ENCODE measurements at places on chromosomes 5 and 9.
A peak's percentile ranks its signal among the peaks of the same experiment; 100 is the strongest.

DNA sequence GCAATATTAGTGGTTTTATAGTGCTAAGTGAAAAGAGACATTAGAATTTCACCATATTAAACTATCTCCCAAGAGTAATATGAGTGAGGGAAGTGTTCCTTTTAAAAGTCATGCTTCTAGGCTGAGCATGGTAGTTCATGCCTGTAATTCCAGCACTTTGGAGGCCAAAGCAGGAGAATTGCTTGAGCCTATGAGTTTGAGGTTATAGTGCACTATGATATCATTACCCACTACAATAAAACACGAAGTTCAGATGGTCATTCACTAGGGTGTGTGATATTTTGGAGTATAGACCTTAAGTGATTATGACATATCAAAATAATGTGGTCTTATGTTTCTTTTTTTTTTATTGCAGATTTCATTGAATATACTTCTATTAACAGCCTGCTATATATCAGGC, 6.7 kb downstream of the KIF2A start:
- DNase-seq = no peak

- DNase-seq = no peak
Measured at GRCh38 chr5:84683594-84683993, 298.9 kb upstream of the EDIL3 start.

GRCh38 chr9:37433867-37434371, 11.4 kb downstream of the GRHPR start:
- peak; percentile 93 for DNase-seq

GRCh38 chr5:1060535-1060981, 51.3 kb downstream of the SLC12A7 start:
- no peak for DNase-seq

- no peak for DNase-seq
Measured at GRCh38 chr5:66324357-66324756, 180.3 kb downstream of the SREK1 start.

GRCh38 chr5:178536541-178537466, 53.4 kb downstream of the COL23A1 start:
- DNase-seq = no peak

- no peak for DNase-seq
Measured at GRCh38 chr5:40914835-40915234, 5.5 kb downstream of the C7 start.
